Retina (tissue), 1 donor: ENCODE measurements at places on chromosomes 2 and 18.

DNA sequence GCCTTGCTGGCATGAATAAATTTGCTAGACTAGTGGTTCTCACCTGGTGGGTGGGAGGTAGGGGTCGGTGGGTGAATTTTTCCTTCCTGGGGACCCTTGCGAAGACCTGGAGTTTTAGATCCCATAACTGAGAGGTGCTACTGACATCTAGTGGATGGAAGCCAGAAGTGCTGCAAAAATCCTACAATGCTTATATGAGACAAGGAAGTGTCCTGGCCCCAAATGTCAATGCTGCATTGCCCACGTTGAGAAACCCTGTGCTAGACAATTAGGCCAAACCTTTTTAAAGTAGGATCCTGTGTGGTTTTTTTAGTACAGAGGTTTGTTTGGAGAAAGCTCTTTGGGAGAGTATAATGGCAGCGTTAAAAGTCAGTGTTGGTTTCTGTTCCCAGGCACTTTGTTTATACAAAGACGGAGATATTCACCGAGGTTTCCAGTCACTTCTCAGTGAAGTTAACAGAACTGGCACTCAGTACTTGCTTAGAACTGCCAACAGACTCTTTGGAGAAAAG lies 9.6 kb downstream of the SERPINB8 start:
- peak; percentile 63 for DNase-seq

- no peak for DNase-seq
Observed at GRCh38 chr2:68420254-68420910, 46.7 kb downstream of the FBXO48 start.

- peak; percentile 78 for DNase-seq
Observed at GRCh38 chr2:12796657-12797056, 79.9 kb downstream of the TRIB2 start.

GRCh38 chr2:45983213-45983612 lies 314.0 kb upstream of the EPAS1 start:
- no peak for DNase-seq

- DNase-seq = no peak
Observed at GRCh38 chr2:178844269-178844668, 37.0 kb upstream of the TTN start.

GRCh38 chr2:217052856-217053577 lies 193.2 kb upstream of the TNP1 start:
- DNase-seq = no peak

GRCh38 chr2:210199854-210200253 lies 25.4 kb downstream of the ACADL start:
- no peak for DNase-seq

DNA sequence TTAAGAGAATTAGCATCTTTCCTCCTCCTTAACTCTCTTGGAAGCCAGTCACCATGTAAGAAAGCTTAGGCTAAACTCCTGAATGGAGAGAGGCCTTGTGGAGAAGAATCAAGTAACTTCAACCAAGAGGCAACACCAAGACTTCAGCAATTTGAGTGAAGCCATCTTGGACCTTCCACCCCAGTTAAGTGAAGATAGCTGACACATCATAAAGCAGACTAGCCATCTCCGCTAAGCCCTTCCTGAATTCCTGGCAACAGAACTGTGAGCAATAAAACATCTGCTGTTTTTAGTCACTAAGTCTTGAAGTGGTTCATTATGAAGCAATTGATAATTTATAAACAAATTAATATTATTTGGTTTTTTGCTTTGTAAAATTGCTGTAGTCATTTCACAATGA lies 1.5 kb upstream of the ZNF397 start:
- no peak for DNase-seq

DNA sequence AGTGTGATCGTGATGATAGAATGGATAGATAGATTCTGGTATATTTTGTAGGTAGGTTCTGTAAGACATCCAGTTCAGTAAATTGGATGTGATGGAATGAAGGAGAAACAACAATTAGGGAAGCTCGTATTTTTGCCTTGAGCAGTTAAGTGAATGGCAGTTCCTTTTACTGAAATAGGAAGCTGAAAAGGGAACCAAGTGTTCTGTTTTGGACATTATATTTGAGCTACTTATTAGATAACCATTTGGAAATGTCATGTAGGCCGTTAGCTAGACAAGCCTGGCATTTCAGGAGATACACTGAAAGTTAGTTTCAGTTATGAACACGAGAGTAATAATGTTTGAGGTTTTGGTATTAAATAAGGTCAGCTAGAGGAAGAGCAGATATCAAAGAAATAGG lies 41.5 kb downstream of the MARCHF7 start:
- no peak for DNase-seq

- no peak for DNase-seq
Observed at GRCh38 chr18:9617006-9617542, 2.7 kb upstream of the PPP4R1 start.

GRCh38 chr18:44521668-44522022 lies 159.0 kb upstream of the SETBP1 start:
- DNase-seq = no peak

DNA sequence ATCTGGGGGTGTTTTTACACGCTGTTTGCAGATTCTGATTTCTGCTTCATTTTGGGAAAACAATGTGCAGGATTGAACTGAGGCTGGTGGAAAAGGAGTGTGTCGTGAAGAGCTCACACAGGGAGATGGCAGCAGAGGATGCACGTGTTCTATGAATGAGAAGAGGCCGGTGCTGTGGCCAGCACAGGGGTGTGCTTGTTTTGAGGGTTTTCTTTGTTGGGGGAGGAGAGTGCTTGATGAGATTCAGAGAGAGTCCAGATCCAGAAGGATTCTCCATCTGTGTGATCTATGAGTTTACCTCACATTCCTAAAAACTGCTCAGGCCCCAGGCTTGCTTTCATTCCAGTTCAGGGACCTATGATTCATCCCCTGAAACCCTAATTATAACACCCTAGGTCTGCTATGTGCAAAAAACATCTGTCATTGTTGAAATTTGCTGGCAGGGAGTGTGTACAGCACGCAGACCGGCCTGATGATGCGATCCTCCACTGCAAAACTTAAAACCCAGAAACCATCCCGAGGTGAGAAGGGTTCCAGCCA lies 12.1 kb downstream of the TGFA start:
- DNase-seq = no peak

GRCh38 chr2:48467637-48468036 lies 62.3 kb upstream of the STON1 start:
- DNase-seq = no peak

- DNase-seq = no peak
Observed at GRCh38 chr18:55220523-55220922, 261.3 kb upstream of the CCDC68 start.

GRCh38 chr2:115942800-115943199 lies 1500.4 kb downstream of the DPP10 start:
- no peak for DNase-seq

DNA sequence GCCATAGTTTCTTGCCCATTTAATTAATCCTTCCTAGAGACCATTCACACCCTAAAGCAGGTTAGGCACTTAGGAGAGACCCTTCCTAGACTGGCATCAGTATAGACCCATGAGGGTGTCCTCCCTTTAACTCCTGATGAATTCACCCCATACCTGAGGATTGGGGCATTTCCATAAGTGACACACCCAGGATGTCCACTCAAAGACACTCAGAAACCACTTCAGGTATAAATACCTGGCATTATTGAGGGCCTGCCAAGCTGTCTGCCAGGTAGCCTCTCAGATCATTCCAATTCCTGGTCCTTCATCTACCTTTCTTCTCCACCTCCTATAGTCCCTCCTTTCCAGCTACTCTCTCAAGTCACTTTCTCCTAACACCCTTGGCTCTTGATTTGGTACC lies 57.5 kb upstream of the SLC14A2 start:
- DNase-seq = no peak

DNA sequence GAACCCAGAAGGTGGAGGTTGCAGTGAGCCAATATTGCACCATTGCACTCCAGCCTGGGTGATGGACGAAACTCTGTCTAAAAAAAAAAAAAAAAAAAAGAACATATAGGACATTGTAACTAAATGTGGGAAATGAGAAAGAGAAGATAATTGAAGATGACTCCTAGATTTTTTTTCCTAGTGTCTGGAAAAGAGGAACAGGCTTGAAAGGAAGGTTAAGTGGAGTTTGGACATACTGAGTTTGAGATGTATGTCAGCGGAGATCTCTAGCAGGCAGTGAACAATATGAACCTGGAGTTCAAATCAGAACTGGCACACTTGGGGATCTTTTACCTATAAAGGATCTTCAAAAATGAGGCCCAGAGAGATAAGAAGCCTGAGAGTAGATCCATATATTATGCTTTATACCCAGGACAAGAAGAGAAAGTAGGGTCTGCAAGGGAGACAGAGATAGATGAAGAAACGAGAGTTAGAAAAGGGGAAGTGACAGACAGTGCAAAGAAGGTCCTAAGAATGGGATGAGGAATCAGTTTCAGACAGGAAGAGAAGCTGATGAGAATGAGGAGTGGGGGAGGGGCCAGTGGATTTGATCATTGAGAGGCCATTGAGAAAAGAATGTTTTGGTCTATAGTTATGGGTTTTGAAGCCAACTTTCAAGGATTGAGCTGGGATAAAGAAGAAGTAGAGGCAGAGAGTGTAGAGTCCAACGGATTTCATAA lies 46.9 kb upstream of the CD28 start:
- DNase-seq = no peak

DNA sequence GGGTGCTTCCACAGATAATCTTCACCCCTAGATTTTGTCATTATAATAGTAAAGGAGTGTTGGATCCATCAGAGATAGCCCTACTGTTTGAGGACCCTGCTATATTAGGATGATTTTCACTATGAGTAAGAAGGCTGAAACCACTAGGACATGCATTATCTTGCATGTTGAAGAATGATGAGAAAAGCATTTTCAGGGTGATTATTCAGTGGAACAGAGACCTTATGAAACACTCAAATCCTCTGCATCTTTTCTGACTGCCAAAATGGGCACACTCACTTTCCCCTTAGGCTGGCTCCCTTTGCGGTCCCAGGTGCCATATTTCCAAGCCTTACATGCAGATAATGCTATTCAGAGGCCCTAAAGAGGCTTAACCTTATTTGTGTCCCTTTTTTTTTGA lies 296.9 kb downstream of the RND3 start:
- no peak for DNase-seq

- no peak for DNase-seq
Observed at GRCh38 chr18:73758446-73758845, 389.2 kb downstream of the FBXO15 start.

DNA sequence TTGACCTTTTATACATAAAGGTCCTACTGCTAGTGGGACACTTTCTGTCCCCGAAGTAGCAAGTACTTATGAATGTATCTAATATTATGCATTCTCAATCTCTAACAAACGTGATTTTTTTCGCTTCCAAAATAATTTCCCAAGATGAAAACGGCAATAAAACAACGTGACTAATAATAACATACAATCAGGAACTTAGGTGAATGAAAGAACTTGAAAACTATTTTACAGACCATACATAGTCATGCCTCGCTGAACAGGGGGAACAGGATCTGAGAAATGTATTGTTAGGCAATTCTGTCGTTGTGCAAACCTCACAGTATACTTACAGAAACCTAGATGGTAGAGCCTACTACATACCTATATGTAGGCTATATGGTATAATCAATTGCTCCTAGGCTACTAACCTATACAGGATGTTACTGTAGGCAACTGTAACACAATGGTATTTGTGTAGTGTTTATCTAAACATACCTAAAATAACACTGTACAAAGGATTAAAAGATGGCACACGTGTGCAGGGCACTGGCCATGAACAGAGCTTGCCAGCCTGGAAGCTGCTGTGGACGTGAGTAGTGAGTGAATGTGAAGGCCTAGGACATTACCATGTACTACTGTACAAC lies 2.5 kb downstream of the RTN4 start:
- DNase-seq = peak; percentile 15

DNA sequence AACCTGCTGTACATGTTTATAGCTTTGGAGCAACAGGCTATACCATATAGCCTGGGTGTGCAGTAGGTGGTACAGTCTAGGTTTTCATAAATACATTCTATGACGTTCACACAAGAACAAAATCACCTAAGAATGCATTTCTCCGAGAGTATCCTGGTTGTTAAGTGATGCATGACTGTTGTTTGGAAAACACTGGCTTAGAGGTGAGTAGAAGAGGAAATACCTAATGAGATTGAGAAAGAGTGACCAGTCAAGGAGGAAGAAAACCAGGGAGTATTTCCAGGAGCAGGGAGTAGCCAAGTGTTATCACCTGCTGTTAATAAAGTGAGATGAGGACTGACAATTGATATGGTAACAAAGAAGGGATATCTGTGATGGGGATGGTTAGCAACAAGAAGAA lies 2.9 kb upstream of the ZNF892 start:
- DNase-seq = no peak

DNA sequence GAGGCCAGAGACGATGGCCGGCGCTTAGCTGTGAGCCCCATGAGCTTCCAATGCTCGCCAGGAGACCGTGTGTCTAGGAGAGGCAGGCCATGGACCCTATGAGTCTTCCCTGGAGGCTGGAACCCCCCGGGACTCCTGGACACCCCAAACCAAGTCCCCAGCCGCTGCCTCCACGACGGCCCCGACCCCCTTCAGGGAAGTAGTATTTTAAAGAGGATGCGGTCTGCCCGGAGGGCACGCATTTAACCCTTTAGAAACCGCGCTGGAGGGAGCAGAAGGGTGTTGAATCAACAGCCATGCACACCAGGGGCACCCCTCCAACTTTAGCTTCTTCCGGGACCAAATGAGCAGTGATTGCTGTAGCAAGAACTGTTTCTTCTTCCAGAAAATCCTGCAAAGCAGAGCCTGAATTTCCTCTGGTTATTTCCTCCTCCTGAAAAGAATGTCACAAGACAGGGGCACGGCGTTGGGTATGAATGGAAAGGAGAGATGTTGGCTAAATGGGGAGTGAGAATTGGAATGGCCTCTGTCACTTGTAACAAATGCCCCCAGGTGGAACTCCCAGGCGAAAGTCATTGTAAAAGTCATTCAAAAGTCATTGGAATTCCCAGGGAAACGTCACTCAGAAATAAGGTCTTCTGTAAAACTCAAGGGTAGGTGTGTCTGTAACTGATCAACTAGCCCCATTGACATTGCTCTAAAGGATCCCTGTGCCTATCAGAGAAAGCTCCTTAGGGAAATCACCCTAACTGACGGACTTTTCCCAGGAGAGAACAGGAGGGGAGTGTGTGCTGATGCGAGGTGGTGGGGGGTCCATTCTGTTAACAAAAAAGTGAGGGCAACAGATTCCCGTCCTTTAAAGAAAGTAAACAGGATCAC lies 5.8 kb upstream of the GBX2 start:
- DNase-seq = no peak

DNA sequence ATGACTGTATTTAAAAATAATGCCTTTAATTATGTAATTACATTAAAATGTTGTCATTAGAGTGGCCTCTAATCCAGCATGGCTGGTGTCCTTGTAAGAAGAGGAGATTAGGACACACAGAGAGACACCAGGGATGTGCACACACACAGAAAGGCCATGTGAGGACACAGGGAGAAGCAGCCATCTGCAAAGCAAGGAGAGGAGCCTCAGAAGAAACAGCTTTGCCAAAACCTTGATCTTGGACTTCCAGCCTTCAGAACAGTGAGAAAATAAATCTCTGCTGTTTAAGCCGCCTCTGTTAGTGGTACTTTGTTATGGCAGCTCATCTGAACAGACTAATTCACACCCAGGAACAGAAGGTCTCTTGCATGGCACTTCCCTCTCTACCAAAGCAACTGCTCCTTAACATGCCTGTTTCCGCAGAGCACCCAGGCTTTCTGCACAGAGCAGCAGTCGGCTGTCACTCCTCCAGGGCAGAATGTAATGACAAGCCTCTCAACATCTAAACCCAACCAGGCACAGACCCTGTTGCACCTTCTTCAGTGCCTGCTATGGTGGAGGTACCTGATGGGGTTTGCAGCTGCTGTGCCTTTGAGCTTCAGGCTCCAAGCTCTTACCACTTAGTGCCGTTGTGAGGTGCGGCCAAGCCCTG lies 377.7 kb downstream of the TDRD15 start:
- peak; percentile 25 for DNase-seq
